ENCODE measurements at places on chromosomes 6 and 20. TPM values are rescaled to one million over a fixed set of nuclear protein-coding genes. Genes with fewer than 3 reads are reported as not detected.

The RCAN2 gene
- total RNA-seq, result 5.2 TPM

The MEP1A gene
- total RNA-seq, result 1.1 TPM

The TOX2 gene
- total RNA-seq, result 23.4 TPM

The NMBR gene
- not detected for total RNA-seq

The MDFI gene
- 5.2 TPM for total RNA-seq

The TPX2 gene
- 1.0 TPM for total RNA-seq

The DNMT3B gene
- 1.4 TPM for total RNA-seq

The FAM162B gene
- total RNA-seq, result 2.7 TPM

The CENPW gene
- 3.8 TPM for total RNA-seq

The CALHM4 gene
- not detected for total RNA-seq

The TRAPPC3L gene
- total RNA-seq, result 0.29 TPM

The NKAIN4 gene
- total RNA-seq, result not detected

The ADGB gene
- 1.4 TPM for total RNA-seq

The GRM4 gene
- total RNA-seq, result not detected

The CYP24A1 gene
- total RNA-seq, result 3.1 TPM

The NOTCH4 gene
- total RNA-seq, result 36.3 TPM

The CALHM6 gene
- total RNA-seq, result 7.4 TPM

The PLAGL1 gene
- total RNA-seq, result 45.1 TPM

The MCHR2 gene
- total RNA-seq, result not detected
